ENCODE measurements at places on chromosomes 1 and 21. TPM values are rescaled to one million over a fixed set of nuclear protein-coding genes. Genes with fewer than 3 reads are reported as not detected.

GRCh38 chr1:230823426-230823825 lies 44.9 kb downstream of the C1orf198 start:
- DNase-seq: no peak

The LCE1F gene
- polyA plus RNA-seq: not detected

DNA sequence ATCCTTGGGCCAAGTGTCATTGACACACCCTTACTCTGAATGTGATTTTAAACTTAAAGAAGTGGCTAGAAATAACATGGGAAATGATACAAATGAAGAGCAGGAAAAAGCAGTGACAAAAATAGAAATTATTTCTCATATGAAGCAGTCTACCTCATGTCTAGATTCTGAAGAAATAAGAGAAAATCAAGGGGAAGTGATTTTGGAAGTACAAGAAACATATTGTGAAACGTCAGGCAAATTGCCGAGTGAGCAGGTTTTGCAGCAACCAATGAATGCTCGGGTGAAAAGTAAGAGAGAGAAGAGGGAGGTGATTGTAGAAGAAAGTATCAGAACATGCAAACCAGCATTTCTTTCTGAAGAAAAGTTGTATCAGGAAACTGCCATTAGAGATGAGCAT lies 130.7 kb downstream of the MACF1 start:
- no peak for DNase-seq

DNA sequence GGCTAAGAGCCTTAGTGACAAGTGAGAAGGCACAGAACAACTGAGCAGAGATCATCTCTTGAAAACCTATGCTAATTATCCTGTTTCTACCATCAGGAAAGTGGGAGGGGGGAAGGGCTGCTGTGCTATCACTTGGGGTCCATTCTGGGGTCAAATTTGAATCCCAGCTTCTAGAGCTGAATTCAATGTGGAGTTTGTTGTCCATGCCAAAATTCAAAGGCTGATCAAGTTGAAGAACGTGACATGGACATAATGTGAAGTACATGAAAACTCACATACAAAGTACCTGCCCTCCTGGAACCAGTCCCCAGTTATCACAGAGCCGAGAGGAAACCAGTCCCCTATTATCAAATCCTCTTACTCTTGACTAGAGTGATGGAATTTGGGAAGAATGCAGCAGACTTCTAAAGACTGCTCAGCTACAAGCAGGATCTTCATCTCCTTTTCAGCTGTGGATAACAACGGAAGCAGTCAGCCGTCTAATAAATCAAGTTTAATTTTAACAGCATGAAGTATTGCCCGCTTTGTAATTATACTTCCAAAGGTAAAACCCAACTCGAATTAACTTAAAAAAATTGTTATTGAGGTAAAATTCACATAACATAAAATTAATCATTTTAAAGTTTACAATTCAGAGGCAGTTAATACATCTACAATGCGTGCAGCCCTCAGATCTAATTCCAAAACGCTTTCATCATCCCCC lies 78.3 kb downstream of the SLC45A1 start:
- DNase-seq: no peak

GRCh38 chr1:213457186-213457585 lies 406.1 kb downstream of the RPS6KC1 start:
- no peak for DNase-seq
